Activated CD8-positive, alpha-beta memory T cell treated with anti-CD3 and anti-CD28 coated beads for 1 hour (primary cell): ENCODE measurements at places on chromosomes 3 and 15.

- no peak for DNase-seq
These were observed 54.7 kb upstream of the SMAD6 start for GRCh38 chr15:66647358-66647757.

- DNase-seq, result no peak
These were observed 543 bp upstream of the REC114 start for GRCh38 chr15:73442421-73442820.

GRCh38 chr15:73630921-73631362 lies 2.2 kb downstream of the NPTN start:
- DNase-seq, result no peak

- DNase-seq, result no peak
These were observed 3.9 kb upstream of the SRGAP3 start for GRCh38 chr3:9253327-9253726.

DNA sequence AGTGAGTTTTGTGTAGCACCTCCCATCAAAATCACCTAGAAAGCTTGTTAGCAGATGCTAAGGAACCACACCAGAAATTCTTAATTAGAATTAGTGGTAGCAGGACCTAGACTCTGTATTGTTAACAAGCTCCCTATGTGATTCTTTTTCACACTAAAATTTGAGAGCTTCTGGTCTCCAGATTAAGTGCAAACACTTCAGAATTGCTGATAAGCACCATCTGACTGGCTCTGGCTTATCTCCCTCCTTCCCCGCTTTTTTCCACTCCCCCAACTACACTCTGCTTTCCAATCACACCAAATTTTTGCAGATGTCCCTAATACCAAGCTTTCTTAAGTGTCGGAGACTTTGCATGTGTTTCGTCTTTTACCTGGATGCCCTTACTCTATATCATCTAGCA lies 410.1 kb upstream of the DPH6 start:
- no peak for DNase-seq

DNA sequence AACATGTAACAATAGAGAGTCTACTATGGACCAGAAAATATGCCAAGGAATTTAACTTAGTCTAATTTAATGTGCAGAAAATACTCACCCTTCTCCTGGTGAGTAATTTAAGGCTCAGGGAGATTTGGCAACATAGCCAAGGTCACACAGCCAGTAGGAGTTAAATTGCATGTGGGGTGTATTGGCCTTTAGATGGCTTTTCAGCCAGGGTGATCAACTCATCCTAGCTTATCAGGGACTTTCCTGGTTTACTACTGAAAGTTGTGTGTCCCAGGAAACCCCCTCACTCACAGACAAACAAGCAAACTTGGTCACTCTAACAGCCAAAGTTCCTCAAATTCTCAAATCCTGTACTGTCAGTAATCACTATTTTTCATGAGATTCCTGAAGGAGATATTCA lies 2.6 kb upstream of the SLC9A9 start:
- DNase-seq, result no peak

- no peak for DNase-seq
These were observed 124.0 kb downstream of the NR1D2 start for GRCh38 chr3:24069045-24069444.

DNA sequence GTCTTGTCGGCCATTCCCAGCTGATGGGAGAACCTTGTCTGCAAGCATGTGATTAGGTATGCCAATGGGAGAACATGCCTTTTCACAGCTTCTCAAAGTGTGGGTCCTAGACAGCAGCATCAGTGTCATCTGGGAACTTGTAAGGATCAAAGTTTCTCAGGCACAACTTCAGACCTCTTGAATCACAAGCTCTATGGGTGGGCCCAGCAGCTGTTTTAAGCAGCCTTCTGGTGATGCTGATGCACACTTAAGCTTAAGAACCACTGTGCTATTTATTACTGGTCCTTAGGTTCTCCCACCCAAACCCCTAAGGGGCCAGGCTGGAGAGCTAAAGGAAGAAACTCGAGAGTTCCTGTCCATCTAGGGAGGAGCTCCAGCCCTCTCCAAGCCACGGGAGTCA lies 453.9 kb upstream of the PROK2 start:
- no peak for DNase-seq
